ENCODE measurements at places on chromosomes 3 and 15. TPM values are rescaled to one million over a fixed set of nuclear protein-coding genes. Genes with fewer than 3 reads are reported as not detected.

Gene CLDN18
- polyA plus RNA-seq: not detected

- H3K27me3 ChIP-seq: no peaks in the 10 kb centered on the region
- no peak overlapping the region for H3K27ac ChIP-seq
- no peak overlapping the region for H3K4me3 ChIP-seq
- no peak for DNase-seq
- H3K36me3 ChIP-seq: no peaks in the 10 kb centered on the region
These were observed 46.3 kb upstream of the ACKR4 start for GRCh38 chr3:132550579-132551305.

GRCh38 chr3:155737844-155738460, 6.9 kb downstream of the PLCH1 start:
- no peaks in the 10 kb centered on the region for H3K4me1 ChIP-seq
- H3K27ac ChIP-seq: no peak overlapping the region
- no peaks in the 10 kb centered on the region for H3K27me3 ChIP-seq
- H3K36me3 ChIP-seq: no peaks in the 10 kb centered on the region
- no peak overlapping the region for H3K4me3 ChIP-seq

DNA sequence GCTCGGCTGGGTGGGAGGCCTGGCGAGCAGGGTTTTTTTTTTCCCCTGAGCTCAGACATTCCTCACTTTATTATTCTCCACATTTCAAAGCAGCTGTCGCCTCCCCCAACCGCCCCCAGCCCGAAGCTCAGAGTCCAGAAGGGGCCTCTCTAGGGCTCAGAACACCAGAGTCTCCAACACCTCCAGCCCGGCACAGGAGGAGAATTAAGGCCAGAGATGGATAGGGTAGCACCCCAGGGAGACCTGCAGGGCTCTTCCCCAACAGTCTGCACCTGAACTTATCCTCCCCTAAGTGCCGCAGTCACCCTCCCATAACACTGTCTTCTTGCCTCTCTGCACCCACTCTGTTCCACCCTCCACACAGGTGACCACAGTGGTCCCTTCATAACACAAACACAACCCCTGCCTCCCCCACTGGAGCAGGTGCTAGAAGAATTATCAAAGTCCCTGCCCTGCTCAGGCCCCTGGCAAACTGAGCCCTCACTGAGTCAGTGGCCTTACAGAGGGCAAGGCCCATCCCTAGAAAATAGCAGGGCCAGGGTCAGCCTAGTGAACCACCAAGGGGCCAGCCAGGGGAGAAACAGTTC, 14.1 kb downstream of the MYL3 start:
- H3K27me3 ChIP-seq: peaks cover 13% of the 10 kb centered on the region
- H3K36me3 ChIP-seq: no peaks in the 10 kb centered on the region
- peaks cover 10% of the 10 kb centered on the region for H3K4me1 ChIP-seq
- DNase-seq: no peak

DNA sequence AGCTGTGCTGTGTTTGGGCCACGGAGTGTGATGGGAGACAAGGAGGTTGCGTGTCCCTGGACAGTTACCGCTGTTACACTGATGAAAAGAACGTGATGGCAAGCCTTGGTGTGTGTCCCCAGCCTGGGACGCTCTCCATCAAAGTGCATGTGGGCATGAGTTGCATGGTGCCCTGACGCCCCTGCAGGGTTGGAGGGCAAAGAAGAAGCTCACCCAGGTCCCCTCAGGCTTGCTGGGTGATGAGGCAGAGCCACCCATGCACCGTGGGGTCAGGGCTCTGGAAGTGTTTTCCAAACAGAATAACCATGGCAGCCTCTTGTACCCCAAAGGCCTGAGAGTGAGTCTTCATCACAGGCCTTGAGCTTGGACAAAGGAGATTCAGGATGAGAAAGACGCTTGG, 189.2 kb downstream of the ATP10A start:
- no peaks in the 10 kb centered on the region for H3K27me3 ChIP-seq
- no peaks in the 10 kb centered on the region for H3K36me3 ChIP-seq
- no peak overlapping the region for H3K27ac ChIP-seq
- peaks cover 28% of the 10 kb centered on the region for H3K4me1 ChIP-seq
- no peak overlapping the region for H3K4me3 ChIP-seq
- no peak for DNase-seq

- no peak for DNase-seq
- H3K36me3 ChIP-seq: no peaks in the 10 kb centered on the region
- no peaks in the 10 kb centered on the region for H3K27me3 ChIP-seq
- no peak overlapping the region for H3K27ac ChIP-seq
These were observed 142.7 kb downstream of the ALDH1A2 start for GRCh38 chr15:57922776-57923175.

GRCh38 chr15:63045879-63046278, 3.3 kb downstream of the TPM1 start:
- no peak overlapping the region for H3K27ac ChIP-seq
- H3K4me1 ChIP-seq: peaks cover 17% of the 10 kb centered on the region
- DNase-seq: no peak
- no peaks in the 10 kb centered on the region for H3K27me3 ChIP-seq

- no peaks in the 10 kb centered on the region for H3K4me1 ChIP-seq
- no peak overlapping the region for H3K27ac ChIP-seq
- no peaks in the 10 kb centered on the region for H3K36me3 ChIP-seq
- no peaks in the 10 kb centered on the region for H3K27me3 ChIP-seq
- no peak for DNase-seq
These were observed 53.5 kb upstream of the ARL8B start for GRCh38 chr3:5068531-5069050.

GRCh38 chr3:107975529-107976201, 115.2 kb downstream of the CD47 start:
- no peaks in the 10 kb centered on the region for H3K4me1 ChIP-seq
- no peaks in the 10 kb centered on the region for H3K36me3 ChIP-seq
- H3K4me3 ChIP-seq: no peak overlapping the region
- H3K27ac ChIP-seq: no peak overlapping the region
- H3K27me3 ChIP-seq: no peaks in the 10 kb centered on the region
- no peak for DNase-seq

DNA sequence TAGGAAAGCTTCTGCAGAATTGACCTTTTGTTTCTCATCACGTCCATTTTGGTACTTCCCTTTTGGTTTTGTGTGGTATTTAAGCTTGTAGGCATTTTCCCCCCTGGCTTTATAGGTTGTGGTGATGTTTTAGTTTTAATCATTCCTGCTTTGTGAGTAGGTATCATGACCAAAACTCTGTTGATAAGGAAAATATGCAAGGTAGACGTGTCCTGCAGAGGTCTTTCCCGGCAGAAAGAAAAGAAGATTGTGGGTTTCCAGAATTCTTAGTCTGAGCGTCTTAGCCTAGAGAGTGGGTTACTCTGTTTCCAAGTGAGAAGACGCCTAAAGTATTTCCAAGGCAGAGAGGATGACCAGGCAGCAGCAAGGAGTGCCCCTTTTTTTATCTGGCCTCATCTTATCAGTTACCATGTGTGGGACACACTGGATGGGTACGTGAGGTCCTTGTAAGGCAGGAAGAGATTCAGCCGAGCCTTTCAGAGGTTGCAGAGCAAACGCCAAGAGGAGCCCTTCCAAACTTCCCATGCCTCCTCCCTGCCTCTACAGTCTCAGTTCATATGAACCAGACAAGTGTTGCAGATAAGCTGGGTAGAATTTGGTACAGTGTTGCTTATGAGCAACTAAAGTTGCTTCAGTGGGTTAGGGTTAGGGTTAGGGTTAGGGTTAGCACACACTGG, 58.8 kb downstream of the ARNT2 start:
- H3K4me1 ChIP-seq: no peaks in the 10 kb centered on the region
- 0 out of 2 replicates have a peak, but pooled peaks cover 3% of the 10 kb centered on the region for H3K36me3 ChIP-seq
- no peak for DNase-seq
- no peaks in the 10 kb centered on the region for H3K27me3 ChIP-seq

Measured in H1 (cell line).